ENCODE measurements at places on chromosomes 6 and 20. TPM values are rescaled to one million over a fixed set of nuclear protein-coding genes. Genes with fewer than 3 reads are reported as not detected.

RIPPLY2 gene
- total RNA-seq: not detected

HLA-DRB5 gene
- not detected for total RNA-seq

SNX9 gene
- total RNA-seq: 182 TPM

BTN1A1 gene
- not detected for total RNA-seq

ELOVL2 gene
- 0.16 TPM for total RNA-seq

HRH3 gene
- not detected for total RNA-seq

BPIFB1 gene
- total RNA-seq: not detected

PERP gene
- total RNA-seq: 25.0 TPM

ABT1 gene
- total RNA-seq: 10.0 TPM

PPP1R14C gene
- total RNA-seq: 2.1 TPM

ABCF1 gene
- total RNA-seq: 33.0 TPM

FAM83D gene
- total RNA-seq: 16.7 TPM

MYCT1 gene
- 2.6 TPM for total RNA-seq

LINC00237 gene
- not detected for total RNA-seq

TIAM2 gene
- total RNA-seq: 8.9 TPM

SALL4 gene
- total RNA-seq: 0.36 TPM

SCGN gene
- total RNA-seq: not detected

Measured in fibroblast of the aortic adventitia (primary cell).